Activated naive CD4-positive, alpha-beta T cell treated with anti-CD3 and anti-CD28 coated beads, Interleukin-2, amount 50 U/mL, for 16 hours (primary cell): ENCODE measurements at places on chromosomes 3 and 15.

- no peak for DNase-seq
These were observed 86.0 kb downstream of the SEMA5B start for GRCh38 chr3:122941228-122942206.

DNA sequence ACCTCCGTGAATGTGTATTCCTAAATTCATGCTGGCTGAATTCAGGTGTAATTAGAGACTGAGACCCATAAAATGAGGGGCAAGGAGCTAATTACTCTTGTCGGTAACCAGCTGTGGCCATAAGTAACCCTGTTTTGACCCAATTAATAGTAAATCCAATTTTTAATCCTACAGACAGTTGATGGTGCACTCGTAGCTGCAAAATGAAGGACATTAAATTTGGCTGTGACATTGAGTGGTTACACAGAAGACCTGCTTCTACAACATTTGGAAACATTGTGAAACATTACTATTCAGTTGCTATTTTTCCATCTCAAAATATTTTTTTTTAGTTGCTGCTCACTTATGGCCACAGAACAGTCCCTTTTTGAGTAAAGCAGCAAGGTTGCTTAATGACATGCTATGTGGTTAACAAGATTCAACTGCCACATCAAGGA, 33.0 kb downstream of the MBNL1 start:
- DNase-seq: no peak

GRCh38 chr15:39918688-39919385, 1.2 kb downstream of the GPR176 start:
- no peak for DNase-seq

- DNase-seq: no peak
These were observed 141.2 kb upstream of the LINGO1 start for GRCh38 chr15:77773903-77774302.

- no peak for DNase-seq
These were observed 107.1 kb upstream of the UBE2E2 start for GRCh38 chr3:23096041-23096440.
